ENCODE measurements at places on chromosomes 2 and 18. TPM values are rescaled to one million over a fixed set of nuclear protein-coding genes. Genes with fewer than 3 reads are reported as not detected.

- no peak for DNase-seq
- H3K27ac ChIP-seq, result no peak overlapping the region
- no peaks in the 10 kb centered on the region for H3K36me3 ChIP-seq
- no peak overlapping the region for H3K4me3 ChIP-seq
- H3K4me1 ChIP-seq, result peaks cover 24% of the 10 kb centered on the region
Measured at GRCh38 chr2:108614659-108615058, 80.4 kb downstream of the LIMS1 start.

Gene TYW5
- total RNA-seq, result 11.2 TPM

Gene DSC3
- total RNA-seq, result 2.6 TPM

GRCh38 chr2:39646267-39646666 is 19.4 kb upstream of the TMEM178A start:
- peaks cover 11% of the 10 kb centered on the region for H3K4me1 ChIP-seq
- H3K27me3 ChIP-seq, result no peaks in the 10 kb centered on the region
- H3K36me3 ChIP-seq, result no peaks in the 10 kb centered on the region
- no peak for DNase-seq

Gene FAM237A
- not detected for total RNA-seq

DNA sequence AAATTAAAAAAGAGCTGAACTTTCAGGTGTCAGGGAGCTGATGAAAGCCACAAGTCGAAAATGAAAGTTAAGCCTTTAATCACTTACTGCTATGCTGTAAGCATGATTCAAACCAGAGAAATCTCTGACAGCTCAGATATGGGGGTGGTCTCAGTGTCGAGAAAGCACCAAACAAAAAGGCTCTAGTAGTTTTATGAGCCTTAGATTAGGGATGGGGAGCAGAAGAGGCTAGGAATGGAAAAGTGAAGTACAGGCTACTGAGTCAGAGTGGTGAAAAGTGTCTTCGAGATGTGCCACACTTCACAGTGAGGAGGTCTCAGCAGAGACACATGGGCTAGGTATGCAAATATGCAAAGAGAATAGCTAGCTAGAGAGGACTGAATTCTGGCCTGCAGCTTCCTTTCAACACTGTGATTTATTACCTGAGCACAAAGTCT is 482.2 kb downstream of the SPAG16 start:
- H3K27ac ChIP-seq, result no peak overlapping the region
- no peak for DNase-seq
- H3K36me3 ChIP-seq, result no peaks in the 10 kb centered on the region
- H3K27me3 ChIP-seq, result no peaks in the 10 kb centered on the region
- no peaks in the 10 kb centered on the region for H3K4me1 ChIP-seq

DNA sequence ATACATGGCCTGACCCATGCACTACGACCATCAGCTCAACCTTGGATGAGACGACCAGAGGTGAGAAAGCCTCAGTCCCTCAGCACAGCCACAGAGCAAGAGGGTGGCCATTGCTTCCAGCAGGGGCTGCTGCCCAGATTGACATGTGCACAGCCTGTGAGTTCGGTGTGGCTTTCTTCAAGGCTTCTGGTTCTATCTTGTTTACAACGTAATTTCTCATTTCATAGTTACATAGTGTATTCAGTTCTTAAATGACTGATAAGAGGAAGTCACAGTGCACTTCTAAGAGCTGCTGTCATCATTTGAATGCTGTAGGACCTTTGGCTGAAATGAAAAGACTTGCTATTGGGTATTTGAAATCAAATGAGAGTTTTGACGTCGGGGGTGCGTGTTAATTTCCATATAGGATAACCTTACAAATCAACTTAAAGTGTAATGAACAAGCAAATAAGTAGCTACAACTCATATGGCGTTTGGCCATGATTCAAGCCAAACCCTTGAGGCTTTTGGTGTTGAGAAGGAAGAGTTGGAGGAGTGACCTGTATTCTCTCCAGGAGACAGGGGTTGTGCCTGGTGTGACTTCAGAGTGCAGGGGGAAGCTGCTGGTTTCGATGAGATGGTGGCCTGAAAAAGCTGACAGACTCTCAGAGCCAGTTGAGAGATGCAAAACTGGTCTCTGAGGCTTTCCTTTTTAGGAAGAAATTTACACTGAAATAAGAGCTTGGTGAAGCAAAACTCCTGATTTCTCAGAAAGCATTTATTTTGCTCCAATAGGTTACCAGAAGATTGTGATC is 51.0 kb downstream of the TSHZ1 start:
- H3K36me3 ChIP-seq, result no peaks in the 10 kb centered on the region
- H3K27ac ChIP-seq, result no peak overlapping the region

All from spinal cord (tissue), 10 donors.